ENCODE measurements at places on chromosomes 2 and 18.
A peak's percentile ranks its signal among the peaks of the same experiment; 100 is the strongest.

- no peak for DNase-seq
Observed at GRCh38 chr2:217254111-217254510, 394.2 kb upstream of the TNP1 start.

GRCh38 chr2:27582129-27582694 is 630 bp upstream of the ZNF512 start:
- no peak for DNase-seq

- no peak for DNase-seq
Observed at GRCh38 chr2:189152483-189152882, 27.1 kb downstream of the COL5A2 start.

GRCh38 chr2:234735829-234736228 is 216.0 kb upstream of the SH3BP4 start:
- DNase-seq = no peak

DNA sequence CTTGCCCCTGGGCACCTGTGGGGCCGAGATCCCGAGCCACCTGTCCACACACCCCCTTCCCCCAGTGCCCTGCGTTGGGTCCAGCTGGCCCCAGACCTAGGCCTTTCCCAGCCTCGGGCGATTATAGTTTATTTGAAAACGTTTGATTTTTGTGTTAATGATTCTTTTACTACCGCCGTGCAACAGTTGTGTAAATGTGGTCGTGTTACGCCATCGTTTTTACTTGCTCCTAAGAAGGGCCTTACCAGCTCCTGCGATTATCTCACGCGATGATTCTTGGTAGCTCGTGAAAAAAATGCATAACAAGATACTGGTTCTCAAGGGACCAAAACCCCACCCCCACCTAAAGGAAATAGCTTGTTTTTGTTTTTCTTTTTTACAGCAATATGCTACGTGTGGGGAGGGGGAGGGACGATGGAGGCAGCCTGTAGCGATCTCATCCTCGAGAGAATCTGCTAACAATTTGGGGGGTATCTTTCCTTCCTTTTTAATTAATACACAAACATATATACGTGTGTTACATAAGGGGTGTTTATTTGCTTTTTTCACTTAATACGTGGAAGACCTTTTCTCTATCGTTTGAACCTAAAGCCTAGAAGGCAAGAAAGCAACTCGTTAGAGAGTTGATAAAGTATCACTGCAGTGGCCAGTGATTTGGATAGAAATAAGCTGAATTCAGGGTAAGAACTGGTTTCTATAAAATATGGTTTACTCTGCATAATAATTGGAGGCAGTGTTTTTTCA is 1.0 kb downstream of the ZDBF2 start:
- DNase-seq = peak; percentile 8

DNA sequence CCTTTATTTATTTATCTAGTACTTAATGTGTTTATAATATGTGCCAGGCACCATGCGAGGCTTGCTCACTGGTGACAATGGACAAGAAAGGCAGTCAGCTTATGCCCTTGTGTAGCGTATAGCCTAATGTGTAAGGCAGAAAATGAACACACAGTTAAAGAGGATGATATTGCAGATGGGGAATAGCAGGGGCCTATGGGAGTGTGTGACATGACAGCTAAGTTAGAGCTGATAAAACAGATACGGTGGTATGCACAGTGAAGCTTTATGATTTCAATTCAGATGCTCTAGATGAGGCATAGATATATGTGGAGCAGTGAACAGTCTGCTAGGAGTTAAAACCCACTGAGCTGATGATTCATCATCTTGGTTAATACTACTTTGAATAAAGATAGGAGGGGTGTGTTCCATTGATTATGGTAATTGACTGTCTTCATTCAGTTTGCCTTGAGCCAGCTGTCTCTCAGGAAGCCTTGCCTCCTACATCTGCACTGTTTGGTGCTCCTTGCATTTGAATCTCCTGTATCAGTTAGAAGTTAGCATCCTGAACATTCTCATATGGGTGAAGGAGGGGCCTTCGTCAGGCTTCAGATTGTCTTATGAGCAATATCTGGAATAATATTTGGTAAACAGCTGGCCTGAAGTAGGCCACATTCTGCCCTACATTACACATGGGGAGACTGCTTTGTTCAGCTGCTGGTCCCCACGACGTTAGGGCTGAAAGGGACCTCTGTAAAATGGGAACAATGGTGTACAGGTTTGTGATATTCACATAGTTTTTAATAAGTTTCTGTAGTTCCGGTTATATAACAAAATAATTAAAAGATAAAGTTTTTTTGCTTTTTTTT is 13.2 kb downstream of the MAP4K4 start:
- DNase-seq = no peak

DNA sequence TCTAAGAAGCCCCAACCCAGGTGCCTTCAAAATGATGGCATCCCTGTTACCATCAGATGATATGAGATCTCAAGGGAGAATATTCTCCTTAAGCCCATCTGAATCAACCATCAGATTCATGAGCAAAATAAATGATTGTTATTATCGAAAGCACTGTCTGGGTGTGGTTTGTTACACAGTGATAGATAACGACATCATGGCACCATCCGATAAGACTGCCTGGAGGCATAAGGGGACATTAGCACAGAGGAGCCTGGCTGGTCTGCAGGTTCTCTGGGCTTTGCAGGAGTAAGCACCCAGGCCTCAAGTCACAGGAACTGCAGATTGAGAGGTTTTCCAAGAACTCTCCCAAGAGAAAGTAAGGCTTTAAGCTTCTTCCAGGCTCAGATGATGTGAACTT is 15.6 kb downstream of the BMP10 start:
- no peak for DNase-seq

- DNase-seq = no peak
Observed at GRCh38 chr2:241082341-241083090, 19.6 kb downstream of the MTERF4 start.

DNA sequence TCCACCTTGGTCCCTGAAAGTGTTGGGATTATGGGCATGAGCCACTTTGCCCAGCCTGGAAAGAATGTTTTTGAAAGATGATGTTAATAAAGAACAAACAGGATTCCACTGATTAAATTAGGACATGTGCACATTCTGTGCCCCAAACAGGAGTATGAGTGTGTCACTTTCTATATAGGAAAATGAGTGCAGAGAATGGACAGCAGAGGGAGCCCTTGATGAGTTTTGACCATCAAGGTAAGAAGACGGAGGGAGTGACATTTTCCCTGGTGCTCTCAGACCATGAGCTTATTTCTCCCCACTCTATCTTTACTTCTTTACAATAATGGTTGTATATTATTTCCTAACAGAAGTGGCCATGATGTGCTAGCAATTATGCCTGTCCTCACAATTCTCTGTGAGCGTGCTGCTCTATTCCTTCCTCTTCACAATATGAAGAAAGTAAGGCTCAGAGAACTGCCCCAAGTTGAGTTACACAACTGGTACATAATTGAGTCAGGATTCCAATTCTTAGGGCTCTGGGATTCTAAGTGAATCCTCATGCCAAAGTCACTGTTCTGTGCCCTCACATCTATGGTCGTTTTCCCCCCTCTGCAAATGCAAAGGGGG is 20.6 kb downstream of the RPL37A start:
- DNase-seq = peak; percentile 43

- no peak for DNase-seq
Observed at GRCh38 chr2:240165034-240165433, 24.6 kb upstream of the OTOS start.

DNA sequence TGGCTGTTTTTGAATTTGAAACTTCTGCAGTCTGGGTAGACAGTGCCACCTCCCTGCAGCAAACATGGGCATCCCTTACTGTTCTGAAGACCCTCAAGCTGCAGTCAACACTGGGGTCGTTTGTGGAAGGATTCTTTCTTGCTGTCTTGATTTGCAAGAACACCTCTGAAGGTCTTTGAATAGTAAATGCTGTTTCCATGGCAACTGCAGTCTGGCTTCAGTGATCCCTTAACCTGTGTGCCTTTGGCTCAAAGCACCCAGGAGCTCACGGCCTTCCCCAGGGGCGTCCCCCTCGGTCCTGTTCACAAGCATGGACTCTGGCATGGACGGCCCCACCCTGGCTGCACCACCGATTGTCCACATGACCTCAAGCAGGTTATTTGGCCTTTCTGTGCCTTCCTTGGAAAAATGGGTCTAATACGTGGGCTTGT is 38.3 kb downstream of the LRRFIP1 start:
- DNase-seq = no peak

DNA sequence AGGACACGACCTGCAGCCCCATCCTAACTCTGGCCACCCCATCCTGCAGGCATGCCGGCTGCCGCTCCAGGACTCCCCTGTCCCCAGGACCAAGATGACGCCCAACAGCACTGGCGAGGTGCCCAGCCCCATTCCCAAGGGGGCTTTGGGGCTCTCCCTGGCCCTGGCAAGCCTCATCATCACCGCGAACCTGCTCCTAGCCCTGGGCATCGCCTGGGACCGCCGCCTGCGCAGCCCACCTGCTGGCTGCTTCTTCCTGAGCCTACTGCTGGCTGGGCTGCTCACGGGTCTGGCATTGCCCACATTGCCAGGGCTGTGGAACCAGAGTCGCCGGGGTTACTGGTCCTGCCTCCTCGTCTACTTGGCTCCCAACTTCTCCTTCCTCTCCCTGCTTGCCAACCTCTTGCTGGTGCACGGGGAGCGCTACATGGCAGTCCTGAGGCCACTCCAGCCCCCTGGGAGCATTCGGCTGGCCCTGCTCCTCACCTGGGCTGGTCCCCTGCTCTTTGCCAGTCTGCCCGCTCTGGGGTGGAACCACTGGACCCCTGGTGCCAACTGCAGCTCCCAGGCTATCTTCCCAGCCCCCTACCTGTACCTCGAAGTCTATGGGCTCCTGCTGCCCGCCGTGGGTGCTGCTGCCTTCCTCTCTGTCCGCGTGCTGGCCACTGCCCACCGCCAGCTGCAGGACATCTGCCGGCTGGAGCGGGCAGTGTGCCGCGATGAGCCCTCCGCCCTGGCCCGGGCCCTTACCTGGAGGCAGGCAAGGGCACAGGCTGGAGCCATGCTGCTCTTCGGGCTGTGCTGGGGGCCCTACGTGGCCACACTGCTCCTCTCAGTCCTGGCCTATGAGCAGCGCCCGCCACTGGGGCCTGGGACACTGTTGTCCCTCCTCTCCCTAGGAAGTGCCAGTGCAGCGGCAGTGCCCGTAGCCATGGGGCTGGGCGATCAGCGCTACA is 2.1 kb downstream of the GPBAR1 start:
- DNase-seq = no peak

GRCh38 chr2:101501443-101501842 is 26.5 kb upstream of the RFX8 start:
- peak; percentile 36 for DNase-seq

- no peak for DNase-seq
Observed at GRCh38 chr2:9037166-9037565, 33.7 kb upstream of the MBOAT2 start.

GRCh38 chr2:169734169-169734847 is 676 bp downstream of the KLHL23 start:
- peak; percentile 38 for DNase-seq

GRCh38 chr2:186891185-186891621 is 42.2 kb upstream of the ZSWIM2 start:
- DNase-seq = no peak

DNA sequence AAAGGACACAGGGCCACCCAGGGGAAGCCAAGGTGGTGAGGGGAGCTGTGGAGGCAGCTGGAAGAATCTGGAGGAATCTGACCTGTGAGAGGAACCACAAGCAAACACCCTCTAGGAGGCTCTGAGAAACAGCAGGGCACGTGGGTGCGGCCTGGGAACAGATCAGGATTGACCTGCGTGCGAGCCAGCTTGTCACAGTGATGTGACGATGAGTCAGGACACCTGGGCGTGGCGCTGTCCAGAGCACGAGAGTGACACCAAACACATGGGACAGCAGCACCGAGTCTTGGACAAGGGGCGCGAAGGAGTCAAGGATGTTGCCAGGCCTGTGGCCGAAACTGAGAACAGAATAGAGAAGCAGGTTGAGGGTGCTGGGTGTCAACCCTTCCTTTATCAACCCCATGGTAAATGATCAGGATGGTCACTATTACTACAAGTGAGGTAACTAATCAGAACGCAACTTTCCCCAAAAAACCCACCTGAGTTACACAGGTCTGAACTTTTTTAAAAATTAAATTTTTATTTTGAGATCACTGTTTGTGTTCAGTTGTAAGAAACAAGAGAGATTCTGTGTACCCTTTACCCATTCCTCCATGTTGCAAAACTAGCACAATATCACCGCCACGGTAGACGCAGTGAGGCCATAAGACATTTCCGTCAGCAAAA is 637 bp upstream of the SFT2D3 start:
- no peak for DNase-seq

DNA sequence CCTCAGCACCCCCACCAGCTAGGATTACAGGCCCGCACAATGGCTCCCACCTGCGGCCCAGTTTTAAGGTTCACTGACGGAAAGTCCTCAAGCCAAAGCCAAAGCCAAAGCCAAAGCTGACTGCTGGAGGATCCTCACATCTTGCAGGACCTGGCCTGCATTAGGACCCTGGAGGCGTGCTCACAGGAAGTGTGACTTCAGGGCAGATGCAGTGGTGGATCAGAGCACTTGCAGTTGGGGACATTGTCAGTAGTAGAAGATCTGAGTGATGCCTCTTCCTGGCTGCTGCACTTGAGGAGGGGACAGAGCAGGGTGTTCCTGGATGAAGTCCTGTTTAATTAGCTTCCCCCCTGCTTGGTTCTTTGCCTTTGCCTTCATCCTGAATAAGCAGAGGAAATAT is 69.0 kb upstream of the ALPP start:
- no peak for DNase-seq

DNA sequence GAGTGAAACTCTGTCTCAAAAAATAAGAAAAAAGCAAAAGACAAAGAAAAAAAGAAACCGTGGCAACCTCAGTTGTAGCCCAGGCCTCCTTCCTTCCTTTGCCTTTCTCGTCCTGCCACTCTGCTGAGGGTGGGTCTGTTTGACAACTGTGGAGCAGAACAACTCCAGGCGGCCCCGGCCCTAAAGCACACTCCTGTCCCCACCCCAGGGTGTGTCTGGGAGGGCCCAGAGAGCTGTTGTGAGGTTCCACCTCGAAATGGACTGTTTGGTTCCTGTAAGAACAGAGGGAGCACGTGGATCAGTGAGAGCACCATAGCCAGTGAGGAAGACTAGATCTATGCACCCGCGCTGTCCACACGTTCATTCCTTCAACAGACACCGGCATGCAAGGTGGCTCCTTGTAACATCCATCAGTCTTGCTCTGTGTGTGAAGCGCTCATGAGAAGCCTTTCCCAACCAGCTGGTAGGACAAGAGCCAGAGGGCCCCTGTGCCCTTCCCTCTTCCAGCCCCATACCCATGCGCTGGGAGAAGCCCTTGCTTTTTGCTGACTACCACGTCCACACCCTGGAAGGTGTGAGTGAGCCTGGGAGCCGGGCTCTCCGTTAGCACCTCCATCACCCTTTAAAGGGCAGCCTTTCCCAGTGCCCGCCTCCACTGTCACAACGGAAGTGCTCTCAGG is 61.6 kb downstream of the SOWAHC start:
- no peak for DNase-seq

GRCh38 chr2:235162082-235162836 is 210.4 kb downstream of the SH3BP4 start:
- DNase-seq = no peak

DNA sequence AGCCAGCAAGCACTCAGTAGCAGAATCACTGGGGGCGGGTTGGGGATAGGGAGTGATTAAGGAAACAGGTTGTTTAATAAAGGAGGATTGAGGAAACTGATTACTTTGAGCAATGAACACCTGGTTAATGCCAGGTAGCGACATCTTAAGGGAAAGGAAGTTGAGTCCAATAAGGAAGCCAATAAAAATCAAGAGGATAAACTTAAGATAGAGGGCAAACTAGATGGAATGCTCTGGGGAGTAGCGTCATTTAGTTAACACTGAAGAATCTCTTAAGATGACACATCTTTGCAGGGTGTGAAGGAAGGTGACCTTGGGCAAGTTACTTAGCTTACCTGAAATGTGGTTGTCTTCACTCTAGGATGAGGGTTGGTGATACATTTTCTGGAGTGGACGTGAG is 242.7 kb downstream of the PRKCE start:
- DNase-seq = no peak
